Choroid plexus epithelial cell (primary cell): ENCODE measurements at places on chromosomes 6 and 20.

GRCh38 chr20:24985802-24986201 lies 6.7 kb downstream of the APMAP start:
- no peak for DNase-seq

DNA sequence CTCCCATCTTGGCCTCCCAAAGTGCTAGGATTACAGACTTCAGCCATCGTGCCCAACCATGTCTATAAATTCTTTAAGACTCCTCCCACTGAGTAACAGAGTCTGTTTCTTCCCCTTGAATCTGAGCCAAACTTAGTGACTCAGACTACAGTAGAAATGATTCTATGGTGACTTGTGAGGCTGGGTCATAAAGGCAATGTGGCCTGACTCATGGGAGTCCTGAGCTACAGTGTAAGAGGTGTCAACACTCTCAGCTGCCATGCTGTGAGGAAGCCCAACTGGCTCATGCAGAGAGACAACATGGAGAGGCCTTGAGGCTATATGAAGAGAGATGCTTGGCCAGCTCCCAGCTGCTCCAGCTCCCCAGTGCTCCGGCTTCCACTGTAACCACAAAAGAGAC lies 5.2 kb upstream of the NRSN2 start:
- DNase-seq, result peak; percentile 92

DNA sequence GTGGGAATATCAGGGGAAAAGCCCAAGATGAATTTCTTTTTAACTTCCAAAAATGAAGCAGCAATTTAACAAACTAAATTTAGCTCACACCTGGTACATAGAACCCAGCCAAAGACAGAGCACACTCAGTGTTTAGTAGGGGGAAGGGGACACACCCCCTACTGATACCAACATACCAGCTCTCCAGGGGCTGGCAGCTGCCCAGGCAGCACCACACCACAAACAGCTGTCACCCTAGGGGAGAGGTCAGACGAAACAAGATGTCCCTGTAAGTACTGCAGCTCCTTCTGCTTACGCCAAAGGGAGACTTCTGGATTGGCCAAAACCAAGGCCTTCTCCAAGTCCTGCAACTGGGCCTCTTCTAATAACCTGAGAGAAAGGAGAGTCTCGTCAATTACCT lies 26.0 kb downstream of the MDN1 start:
- peak; percentile 78 for DNase-seq

DNA sequence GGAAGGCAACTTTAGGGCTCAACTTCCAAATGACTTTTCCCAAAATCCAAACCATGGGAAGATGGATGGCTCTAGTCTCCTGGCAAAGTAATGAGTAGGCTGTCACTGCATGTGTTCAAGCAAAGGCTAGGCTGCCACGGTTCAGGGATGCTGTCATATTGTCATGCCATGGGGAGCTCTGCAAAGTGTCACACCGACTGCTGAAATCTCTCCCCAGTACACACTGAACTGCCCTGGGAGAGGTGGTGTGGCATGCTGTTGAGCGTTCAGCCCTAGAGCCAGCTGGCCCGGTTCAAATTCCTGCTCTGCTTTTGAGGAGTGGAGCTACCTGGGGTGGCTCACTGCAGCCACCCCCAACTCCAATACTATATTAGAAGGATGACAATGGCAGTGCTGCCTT lies 115.9 kb downstream of the LRFN2 start:
- DNase-seq, result no peak

DNA sequence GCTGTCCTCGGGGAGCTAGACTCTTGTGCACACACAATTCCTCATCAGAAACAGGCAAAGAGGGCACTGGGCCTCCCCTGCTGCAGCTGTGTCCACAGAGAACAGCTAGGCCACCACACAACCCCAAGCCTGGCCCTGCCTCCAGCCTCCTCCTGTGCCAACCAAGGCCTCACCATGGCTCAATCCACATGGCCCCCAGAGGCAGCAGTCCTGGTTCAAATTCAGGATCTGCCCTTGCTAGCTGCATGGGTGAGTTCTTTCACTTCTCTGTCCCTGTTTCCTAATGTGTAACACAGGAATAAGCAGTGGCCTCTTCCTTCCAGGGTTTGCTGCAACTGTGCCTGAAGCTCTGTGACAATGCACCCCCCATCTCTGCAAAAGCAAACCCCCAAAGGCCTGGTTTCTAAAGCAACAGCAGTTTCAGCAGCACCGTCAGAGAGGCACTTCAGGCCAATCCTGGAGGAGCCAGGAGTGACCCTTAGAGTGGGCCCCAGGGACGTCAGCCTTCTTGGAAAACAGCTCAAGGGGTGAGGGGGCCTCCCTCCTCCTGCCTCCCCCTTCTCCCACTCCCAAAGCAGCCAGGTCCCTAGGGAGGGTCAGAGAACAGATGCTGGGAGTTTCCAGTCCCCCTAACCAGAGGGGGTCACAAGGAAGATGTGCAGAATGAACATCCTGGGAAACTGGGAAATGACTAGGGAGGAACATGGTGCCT lies 2.2 kb downstream of the ADISSP start:
- DNase-seq, result no peak

DNA sequence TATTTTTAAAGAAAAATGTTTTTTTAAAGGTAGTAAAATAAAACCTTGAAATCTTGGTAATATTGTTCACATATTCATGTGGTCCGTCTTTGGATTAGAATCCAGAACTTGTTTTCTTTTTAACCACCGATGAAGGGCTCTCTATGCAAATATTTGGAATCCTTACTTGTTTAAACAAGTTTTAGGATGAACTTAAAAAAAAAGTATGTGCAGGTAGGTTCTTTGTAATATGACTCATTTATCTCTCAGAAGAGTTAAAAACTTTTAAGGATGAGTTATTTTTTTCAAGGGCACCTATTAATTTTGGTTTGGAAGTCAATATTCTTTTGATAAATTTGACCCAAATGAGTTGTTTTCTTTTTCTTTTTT lies 8.9 kb downstream of the DSP start:
- no peak for DNase-seq

DNA sequence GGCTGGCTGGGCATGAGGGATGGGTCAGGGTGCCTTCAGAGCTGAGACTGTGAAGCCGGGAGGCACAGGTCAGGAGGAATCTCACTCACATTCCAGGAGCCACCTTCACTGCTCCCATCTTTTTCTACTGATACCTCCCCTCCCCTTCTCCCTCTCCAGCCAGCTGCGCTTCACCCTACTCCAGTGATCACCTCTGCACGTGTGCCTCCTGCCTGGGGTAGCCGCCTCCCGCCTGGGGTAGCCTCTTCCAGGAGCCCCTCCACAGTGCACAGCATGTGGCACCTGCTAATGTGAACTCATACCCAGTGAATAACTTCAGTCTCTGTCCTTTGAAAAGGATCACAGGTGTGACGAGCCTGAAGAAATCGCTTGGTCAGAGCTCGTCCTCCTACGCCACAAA lies 232.6 kb downstream of the TMEM242 start:
- no peak for DNase-seq

GRCh38 chr6:24824142-24824938 lies 25.6 kb upstream of the ARMH2 start:
- DNase-seq, result peak; percentile 18

DNA sequence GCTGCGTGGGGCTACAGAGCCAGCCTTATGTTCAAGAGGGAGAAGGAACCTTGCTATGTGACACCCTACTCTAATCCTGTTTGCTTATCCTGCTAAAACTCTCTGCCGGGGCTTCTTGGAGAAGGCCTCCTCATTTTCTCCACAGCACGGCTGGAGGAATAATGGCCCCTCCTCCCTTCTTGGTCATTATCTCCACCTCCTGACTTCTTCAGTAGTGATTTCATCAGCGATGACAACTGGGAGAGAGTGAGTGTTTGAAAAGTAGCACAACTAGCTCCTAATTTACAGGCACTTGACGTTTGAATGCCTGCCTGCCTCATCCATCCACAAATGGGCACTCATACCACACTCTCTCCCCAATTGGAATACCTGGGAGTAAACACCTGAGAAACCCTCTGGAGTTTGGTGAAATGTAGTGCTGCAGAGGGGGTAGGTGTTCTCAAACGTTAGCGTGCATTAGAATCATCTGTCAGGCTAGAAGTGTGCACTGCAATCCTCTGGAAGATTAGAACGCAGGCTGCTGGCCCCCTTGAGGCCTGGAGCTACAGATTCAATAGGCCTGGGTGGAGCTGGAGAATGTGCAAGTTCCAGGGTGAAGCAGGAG lies 148.5 kb downstream of the FOXC1 start:
- no peak for DNase-seq

DNA sequence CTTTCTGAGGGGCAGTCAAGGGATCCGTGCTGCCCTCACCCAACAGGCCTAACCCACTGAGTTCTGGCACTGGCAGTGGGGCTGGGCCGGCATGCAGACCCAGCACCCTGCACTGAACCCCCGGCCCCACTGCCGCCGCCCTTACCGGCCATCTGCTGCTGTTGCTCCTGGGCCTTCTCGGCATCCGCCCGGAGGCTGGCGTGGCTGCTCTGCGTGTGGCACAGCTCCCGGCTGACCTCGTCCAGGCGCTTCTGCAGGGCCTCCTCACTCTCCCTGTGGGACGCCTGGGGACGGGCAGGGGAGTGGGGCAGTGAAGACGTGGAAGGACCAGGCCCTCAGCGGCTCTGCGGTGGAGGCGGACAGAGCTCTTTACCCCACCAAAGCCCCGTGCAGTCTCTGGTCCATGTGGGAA lies 52.4 kb downstream of the RRBP1 start:
- no peak for DNase-seq

DNA sequence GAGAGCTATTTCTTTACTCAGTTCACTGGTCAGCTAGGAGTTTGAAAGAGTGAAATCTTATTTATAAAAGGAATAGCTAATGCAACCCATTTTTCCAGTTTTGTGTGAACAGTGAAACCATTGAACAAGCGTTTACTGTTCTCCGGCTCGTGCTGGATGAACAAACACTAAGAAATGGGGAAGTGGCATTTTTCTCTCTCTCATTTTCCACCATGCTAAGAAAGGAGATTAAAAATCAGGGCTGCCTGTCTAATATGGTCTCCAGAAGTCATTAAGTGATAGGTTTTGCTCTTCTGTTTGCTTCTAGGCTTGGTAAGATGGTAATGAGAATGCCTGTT lies 774 bp upstream of the SFT2D1 start:
- no peak for DNase-seq

GRCh38 chr20:18011482-18011881 lies 42.7 kb downstream of the MGME1 start:
- DNase-seq, result no peak

- no peak for DNase-seq
Measured at GRCh38 chr6:33759887-33760629, 13.4 kb upstream of the IP6K3 start.

DNA sequence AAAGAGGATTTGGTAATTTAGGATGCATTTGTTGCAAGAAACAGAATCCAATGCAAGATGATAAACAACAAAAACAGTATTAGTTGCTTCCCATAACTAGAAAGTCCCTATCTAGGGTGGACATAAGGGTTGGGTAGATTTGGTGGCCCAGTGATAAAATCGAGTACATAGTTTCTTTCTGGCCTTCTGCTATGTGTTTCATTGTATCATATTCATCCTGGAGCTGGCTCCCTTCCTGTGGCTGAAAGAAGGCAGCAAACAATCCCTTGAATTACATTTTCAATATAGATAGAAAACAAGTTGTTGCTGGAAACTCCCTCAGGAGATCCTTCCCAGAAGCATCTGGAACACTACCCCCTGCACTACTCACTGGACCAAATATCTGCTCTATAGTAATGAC lies 135.1 kb downstream of the ID4 start:
- no peak for DNase-seq

DNA sequence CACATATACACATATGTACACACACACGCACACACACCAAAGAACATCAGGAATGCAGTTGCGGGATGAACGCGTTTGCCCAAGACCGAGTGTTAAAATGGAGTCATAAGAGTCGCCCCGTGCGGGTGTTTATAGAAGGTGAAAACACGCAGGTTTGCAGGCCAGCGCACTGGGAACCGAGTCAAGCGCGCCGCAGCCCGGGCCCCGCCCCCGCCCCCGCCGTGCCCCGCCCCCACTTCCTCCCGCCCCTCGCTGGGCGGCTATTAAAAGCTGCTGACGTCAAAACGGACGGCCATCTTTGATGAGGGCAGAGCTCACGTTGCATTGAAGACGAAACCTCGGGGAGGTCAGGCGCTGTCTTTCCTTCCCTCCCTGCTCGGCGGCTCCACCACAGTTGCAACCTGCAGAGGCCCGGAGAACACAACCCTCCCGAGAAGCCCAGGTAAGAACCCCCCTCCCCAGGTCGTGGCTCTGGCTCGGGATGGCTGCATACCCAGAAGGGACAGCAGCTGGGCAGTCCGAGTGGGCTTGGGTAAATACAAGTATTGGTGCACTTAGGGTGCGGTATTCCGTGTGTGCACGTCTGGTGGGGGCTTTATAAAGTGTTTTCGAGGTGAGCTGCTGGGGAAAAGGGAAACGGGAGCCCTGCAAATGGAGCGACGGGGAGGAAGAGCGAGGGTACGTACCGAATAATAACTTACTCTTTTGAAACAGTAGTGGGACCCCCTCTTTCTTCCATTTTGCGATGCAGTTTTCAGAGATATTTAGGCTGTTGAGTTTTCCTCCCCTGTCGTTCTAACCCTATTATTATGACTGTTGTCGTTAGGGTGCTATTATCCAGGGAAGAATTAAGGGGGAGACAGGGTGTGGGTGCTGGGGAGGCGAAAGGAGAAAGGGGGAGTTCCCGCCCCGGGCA lies at the start of gene SNAP25:
Gene SNAP25, plus strand, starts transcription at position 295 of the 916 bp plus-strand sequence. CDS start 56,662 bp downstream, outside the sequence.
- DNase-seq, result peak; percentile 94

DNA sequence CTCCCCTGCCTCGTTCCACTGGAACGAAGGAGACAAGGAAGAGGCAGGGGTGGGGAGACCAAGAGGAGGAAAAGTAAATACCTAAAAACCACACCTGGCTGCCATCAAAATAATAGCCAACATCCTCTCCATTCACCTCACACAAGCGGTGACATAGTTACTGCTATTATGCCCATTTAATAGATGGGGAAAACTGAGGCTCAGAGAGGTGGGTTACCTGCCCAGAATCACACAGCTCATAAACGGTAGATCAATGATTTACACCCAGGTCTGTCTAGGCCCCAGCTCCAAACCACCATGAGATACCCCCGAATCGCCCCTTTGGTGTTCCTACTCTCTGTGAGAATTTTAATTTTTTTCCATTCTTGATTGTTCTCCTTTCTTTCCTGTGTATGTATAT lies 253.8 kb downstream of the BMP7 start:
- DNase-seq, result no peak

GRCh38 chr6:20921578-20921977 lies 387.3 kb downstream of the CDKAL1 start:
- no peak for DNase-seq

- no peak for DNase-seq
Measured at GRCh38 chr6:23410439-23410838, 715.6 kb upstream of the NRSN1 start.
